ENCODE measurements at places on chromosomes 2 and 18. TPM values are rescaled to one million over a fixed set of nuclear protein-coding genes. Genes with fewer than 3 reads are reported as not detected.

The GPR75 gene
- 3.8 TPM for total RNA-seq

DNA sequence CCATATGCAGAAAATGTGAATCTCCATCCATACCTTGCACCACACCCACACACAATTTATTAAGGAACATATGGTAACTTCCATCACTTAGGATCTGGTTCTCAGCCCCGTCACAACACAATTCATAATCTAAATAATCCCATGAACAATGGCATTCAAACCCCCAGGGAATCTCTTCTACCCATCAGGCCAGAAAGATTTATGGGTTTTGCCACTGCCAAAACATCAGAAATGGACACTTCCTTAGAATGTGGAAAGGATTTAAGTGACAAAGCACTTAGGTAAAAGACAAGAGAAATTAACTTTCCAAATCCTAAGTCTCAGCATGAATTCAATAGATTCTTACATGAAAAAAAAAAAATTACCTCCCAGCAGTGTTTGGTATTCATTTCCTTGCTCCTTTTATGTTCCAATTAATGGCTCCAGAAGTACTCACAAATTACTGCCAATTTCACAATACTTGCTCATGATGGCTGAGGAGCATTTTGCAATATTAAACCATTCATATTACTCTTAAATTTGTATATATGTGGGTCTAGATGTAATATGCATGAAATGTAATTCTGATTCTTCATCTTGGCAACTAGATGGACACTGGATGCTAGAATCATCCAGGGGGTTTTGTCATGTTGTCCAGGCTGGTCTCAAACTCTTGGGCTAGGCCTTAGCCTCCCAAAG lies 56.5 kb upstream of the TMEM247 start:
- DNase-seq = no peak
- no peak overlapping the region for H3K4me3 ChIP-seq
- H3K4me1 ChIP-seq = no peaks in the 10 kb centered on the region
- H3K27me3 ChIP-seq = no peaks in the 10 kb centered on the region

GRCh38 chr2:5995832-5996231 lies 303.6 kb downstream of the SOX11 start:
- no peaks in the 10 kb centered on the region for H3K27me3 ChIP-seq
- H3K4me3 ChIP-seq = no peak overlapping the region
- no peak for DNase-seq
- H3K36me3 ChIP-seq = no peaks in the 10 kb centered on the region
- H3K27ac ChIP-seq = no peak overlapping the region

DNA sequence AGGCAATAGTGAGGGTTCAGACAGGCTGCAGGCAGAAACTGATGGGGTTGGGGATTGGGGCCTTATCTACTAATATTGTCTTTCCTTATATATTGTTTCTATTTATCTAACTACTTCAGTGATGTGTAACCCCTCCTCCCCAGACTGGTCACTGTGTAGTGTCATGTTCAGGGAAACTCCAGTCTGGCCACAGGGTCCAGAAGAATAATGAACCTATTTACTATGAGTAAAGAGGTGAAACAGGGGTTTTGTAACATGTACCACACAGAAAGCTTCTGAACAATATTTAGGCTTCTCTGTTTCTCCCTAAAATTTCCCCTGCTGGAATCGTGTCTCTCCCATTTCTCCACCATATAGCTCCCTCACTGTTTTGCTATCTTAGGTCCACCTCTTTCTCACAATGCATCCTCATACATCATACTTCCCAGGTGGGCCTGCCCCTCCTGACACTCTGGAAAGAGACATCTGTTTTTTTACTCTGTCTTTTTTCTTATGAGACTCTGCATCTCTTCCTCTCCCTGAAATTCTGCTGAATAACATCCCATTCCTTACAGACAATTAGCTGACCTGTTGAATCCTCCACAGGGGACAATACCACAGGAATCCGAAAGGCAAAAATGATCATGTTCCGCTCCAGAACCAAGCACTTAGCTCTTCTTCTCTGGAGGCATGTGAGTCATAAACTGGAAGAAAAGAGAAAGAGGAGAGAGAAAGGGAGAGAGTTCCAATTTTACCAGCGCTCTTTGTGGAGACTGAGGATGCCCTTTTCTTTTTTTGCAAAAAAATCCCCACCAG lies 154.8 kb downstream of the ZEB2 start:
- H3K27ac ChIP-seq = no peak overlapping the region
- H3K4me3 ChIP-seq = no peak overlapping the region
- DNase-seq = no peak
- H3K36me3 ChIP-seq = no peaks in the 10 kb centered on the region
- H3K27me3 ChIP-seq = no peaks in the 10 kb centered on the region
- no peaks in the 10 kb centered on the region for H3K4me1 ChIP-seq

GRCh38 chr2:168494190-168494711 lies 38.2 kb downstream of the CERS6 start:
- DNase-seq = no peak
- peaks cover 22% of the 10 kb centered on the region for H3K4me1 ChIP-seq
- H3K27me3 ChIP-seq = no peaks in the 10 kb centered on the region
- H3K27ac ChIP-seq = no peak overlapping the region
- no peak overlapping the region for H3K4me3 ChIP-seq

- no peak overlapping the region for H3K27ac ChIP-seq
- H3K36me3 ChIP-seq = no peaks in the 10 kb centered on the region
- DNase-seq = no peak
- H3K4me1 ChIP-seq = peaks cover 28% of the 10 kb centered on the region
- H3K4me3 ChIP-seq = no peak overlapping the region
Observed at GRCh38 chr18:23337599-23338444, 115.3 kb upstream of the RIOK3 start.
